Lung microvascular endothelial cell (primary cell): ENCODE measurements at places on chromosomes 5 and 9. TPM values are rescaled to one million over a fixed set of nuclear protein-coding genes. Genes with fewer than 3 reads are reported as not detected.

GRCh38 chr9:7935681-7936080 is 136.1 kb upstream of the DMAC1 start:
- no peak for DNase-seq

GRCh38 chr5:87190687-87191086 is 77.0 kb upstream of the RASA1 start:
- DNase-seq, result no peak

DNA sequence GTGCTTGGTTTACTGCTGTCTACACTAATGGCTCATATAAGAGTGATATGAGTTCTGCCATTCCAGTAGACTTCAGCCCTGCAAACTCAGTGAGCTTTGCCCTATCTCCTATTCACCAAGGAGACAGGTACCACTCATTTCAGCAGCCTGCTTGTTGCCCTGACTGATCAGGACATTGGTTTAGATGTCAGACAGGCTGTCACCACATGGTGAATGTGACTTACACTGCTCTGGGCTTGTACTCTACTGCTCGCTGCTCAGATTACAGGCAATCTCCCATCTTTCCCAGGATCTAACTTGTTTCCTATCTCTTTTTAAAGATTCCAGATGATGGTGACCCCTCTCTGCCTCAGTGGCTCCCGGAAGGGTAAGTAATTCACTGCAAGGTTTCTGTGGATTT is 123.3 kb upstream of the RUSC2 start:
- no peak for DNase-seq

DNA sequence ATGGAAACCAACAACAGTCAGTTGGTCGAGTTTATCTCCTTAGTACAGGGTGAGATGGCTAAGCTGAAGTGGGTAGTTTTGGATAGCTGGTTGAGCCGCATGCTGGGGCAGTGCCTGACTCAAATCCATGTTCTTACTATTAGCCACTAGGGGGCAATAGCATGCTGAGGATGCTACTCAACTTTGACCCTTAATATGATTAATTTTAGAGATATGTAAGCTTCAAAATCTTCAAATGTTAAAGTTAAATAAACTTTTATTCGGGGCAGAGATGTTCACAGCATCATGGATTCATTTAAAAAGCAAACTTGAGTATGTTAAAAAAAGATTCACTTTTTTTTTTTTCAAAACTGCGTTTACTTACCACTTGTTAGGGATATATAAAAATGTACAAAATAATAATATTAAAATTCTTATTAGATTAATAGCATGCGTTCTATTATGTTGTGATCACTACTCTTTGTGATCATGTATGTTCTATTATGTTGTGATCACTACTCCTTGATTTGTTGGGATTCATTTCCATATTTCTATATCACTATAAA is 57.0 kb downstream of the C9orf153 start:
- DNase-seq, result peak; percentile 54

- no peak for DNase-seq
Measured at GRCh38 chr5:35458824-35459207, 158.8 kb upstream of the SPEF2 start.

- DNase-seq, result no peak
Measured at GRCh38 chr9:16348531-16348930, 521.9 kb downstream of the BNC2 start.

GRCh38 chr5:4659851-4660250 is 480.3 kb upstream of the ADAMTS16 start:
- no peak for DNase-seq

Gene BNC2
- total RNA-seq, result 3.4 and 6.5 TPM in 2 replicates

Gene FOXD4
- under 0.01 and 0.20 TPM in 2 replicates for total RNA-seq

Gene SPAG8
- not detected in 2 replicates for total RNA-seq
